ENCODE measurements at places on chromosomes 1 and 21.

GRCh38 chr1:56032096-56032676, 547.2 kb downstream of the PLPP3 start:
- no peak for DNase-seq

GRCh38 chr21:45893740-45894449, 87.7 kb upstream of the COL6A1 start:
- DNase-seq = no peak

GRCh38 chr1:118773656-118774055, 214.5 kb downstream of the TBX15 start:
- DNase-seq = no peak

DNA sequence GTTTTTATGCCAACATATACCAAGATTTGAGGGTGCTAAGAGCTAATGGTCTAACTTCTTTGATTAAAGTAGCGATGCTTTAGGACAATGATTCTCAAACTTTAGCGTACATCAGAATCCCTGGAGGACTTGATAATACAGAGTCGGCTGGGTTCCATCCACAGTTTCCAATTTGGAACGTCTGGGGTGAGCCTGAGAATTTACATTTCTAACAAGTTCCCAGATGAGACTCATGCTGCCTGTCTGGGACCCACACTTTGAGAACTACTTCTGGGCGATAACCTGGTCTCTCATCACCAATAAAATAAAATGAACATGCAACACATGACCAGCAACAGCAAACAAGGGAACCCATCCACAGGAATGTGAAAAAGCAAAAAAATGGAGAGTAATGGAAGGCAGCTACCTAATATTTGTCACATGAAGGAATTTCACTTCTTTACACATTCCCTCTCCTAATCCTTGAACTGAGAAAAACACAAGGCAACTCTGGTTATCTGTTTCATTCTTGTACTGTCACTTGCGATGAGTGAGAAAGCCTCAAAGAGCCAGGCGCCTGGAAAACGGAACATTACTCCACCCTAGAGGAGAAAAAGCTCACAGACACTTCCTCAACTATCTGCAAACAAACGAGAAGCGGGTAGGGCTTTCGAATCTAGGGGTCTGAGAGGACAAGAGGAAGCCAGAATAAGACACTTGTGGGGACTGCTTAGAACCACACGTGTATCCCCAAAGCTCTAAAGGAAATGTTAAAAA, 14.0 kb downstream of the HSF2BP start:
- DNase-seq = peak; percentile 64

DNA sequence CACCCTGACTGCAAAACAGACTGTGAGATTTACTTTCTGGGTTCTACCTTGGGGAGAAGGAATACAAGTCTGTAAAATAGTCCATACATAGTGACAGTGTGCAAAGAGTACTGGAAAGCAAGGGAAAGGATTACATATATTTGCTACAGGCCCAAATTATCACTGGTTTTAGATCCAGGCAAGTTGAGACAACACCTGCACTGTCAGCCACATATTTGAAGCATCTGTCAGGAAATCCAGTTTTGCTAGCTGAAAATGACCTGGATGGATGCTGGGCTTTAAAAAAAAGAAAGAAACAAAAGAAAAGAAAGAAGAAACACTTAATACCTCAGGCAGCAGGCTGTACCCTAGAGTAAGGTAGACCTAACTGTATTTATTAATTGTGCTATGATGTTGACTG, 23.9 kb upstream of the SPRR2G start:
- no peak for DNase-seq

GRCh38 chr1:212218911-212219310, 66.3 kb upstream of the PPP2R5A start:
- no peak for DNase-seq

GRCh38 chr21:39429445-39429844, 16.1 kb downstream of the LCA5L start:
- DNase-seq = no peak

GRCh38 chr1:218348628-218349071, 3.5 kb downstream of the TGFB2 start:
- DNase-seq = no peak

DNA sequence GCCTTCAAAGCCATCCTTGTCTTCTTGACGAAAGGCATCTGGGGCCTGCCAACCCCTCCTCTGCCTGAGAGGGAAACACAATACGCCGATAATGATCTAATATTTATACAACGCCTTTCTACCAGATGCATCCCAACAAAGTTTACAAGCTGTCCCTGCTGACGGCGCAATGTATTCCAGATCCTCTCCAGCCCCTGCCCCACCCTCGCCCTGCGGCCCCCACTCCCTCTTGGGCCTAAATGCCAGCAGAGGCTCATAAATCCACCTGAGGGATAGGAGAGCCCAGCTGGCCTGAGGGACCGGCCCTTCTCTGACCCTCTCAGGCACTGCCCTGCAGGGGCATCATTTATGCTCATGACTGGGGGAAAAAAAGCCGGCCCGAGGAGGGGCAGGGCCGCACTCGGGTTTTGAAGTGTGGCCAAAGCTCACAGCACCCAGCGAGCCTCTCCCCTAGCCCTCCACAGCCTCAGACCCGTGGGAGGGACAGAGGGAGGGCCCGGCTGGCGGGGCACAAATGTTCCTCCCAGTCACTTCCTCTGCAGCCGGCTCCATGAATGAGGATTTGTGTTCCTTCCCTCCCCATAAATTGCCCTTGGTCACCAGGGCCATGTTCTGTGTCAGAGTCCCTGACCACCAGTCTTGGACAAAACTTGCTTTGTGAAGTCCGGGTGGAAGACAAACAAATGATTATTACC, 140.3 kb downstream of the FOXD2 start:
- peak; percentile 100 for DNase-seq

- no peak for DNase-seq
Observed at GRCh38 chr1:66489151-66489550, 44.8 kb upstream of the SGIP1 start.

- DNase-seq = no peak
Observed at GRCh38 chr1:184152974-184153373, 101.4 kb downstream of the TSEN15 start.

DNA sequence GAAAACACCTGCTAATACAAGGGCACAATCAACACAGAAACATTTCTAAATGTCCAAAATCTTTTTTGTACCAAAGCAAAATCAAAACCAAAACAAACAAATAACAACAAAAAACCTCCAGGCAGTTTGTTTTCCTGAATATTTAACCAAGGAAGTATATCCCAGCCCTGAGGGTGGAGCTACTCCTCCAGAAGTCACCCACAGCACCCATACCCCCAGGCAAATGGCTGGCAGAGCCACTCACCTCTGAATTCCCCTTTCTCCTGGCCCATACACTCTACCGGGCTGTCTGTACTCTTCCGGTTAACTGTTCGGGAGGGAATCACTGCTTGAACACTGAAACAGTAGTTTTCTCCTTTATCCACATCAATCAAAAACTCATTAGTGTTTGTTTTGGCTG, 9.5 kb downstream of the F3 start:
- DNase-seq = no peak

DNA sequence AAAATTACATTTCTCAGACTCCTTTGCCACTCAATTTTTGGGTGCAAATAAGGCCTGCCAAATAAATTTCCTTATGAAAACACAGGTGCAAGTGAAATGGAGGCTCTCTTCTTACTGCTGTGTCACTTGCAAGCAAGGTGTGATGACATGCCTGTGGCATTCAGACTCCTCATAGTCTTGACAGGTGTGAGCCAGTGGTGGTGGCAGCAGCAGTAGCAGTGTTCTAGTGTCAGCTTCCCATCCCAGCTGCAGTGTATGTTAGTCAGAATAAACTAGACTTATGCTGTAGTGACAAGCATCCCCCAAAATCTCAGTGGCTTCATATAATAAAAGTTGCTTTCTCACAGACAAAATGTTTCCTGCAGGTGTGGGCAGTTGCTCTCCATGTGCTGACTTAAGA, 3.8 kb upstream of the EEIG2 start:
- no peak for DNase-seq

DNA sequence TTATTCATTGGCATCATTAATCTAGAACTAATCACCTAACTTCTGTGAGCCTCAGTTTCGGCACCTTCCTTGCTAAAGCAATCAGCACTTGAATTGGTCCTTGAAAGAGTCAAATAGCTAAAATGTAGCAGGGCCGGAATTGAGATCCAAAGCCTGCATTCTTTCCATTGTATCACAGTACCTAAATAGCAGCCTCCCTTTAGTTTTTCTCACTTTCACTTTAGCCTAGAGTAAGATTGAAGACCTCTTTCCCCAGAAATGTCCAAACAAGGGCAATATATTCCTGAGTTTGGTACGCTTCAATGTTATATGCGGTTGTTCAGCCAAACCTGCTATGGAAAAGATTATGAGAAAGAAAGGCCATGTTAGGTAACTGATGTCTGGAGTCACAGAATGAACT, 121.9 kb upstream of the BMP8A start:
- no peak for DNase-seq

DNA sequence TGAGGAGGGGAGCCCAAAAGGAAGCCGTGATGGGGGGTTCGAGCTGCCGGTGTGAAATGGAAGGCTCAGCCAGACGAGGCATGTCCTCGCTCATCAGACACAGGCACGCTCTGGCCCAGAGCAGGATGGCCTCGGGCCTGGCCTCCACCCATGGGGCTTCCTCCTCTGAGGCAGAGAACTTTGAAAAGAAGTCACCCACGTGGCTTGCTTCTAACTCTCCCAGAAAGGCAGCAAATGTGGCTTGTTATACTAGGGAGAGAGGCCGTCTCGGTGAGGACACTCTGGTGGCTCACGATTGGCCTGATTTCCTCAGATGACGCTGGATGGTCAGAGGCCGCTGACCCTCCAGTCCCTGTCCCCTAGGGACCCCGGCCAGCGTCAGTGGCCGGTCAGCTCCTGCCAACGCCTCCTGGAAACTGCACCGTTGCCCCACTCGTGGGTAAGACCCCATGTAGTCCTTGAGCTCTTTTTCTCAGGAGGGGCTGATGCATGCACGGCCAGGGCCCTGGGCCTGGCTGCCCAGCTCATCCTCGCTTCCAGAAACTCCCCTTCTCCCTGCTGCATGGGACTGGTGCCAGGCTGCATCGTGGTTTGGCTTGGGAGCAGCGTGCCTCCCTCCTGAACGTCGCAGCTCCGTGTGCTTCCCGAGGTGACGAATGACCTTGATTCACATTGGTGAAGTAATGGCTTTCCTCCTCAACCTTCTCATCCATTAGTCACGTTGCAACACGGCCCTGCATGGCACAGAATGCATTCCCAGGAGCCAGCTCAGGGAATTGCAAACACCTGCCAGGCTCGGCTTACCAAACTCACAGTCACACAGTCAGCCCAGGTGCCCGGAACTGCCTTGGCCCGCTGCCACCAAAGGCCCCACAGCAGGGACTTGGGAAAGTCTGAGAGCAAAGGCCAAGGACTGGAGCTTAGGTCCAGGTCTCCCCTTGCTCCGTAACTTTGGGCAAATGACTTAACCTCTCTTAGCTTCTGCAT, 58.8 kb downstream of the TOMM20 start:
- no peak for DNase-seq

DNA sequence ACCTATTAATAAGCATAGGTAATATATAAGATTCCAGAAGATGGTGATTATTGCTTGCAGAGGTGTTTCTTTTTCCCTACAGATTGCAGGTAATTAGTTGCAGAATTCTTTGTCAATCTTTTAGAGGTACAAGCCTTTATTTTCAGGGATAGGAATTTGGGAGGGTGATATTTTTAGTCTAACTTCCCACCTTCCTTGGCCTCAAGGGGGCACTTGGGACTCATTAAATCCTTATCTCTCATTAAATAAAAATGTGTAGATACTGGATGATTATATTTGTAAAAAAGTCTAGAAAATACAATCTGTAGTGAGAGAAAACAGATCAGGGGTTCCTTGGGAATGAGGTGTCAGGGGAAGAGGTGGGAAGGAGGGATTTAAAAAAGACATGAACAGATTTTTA, 179.2 kb downstream of the PATJ start:
- DNase-seq = peak; percentile 12

- peak; percentile 84 for DNase-seq
Observed at GRCh38 chr1:21149430-21149854, 27.3 kb downstream of the EIF4G3 start.

GRCh38 chr1:20343149-20343937, 52.7 kb downstream of the VWA5B1 start:
- no peak for DNase-seq

- DNase-seq = no peak
Observed at GRCh38 chr21:29892379-29892778, 47.4 kb downstream of the GRIK1 start.

DNA sequence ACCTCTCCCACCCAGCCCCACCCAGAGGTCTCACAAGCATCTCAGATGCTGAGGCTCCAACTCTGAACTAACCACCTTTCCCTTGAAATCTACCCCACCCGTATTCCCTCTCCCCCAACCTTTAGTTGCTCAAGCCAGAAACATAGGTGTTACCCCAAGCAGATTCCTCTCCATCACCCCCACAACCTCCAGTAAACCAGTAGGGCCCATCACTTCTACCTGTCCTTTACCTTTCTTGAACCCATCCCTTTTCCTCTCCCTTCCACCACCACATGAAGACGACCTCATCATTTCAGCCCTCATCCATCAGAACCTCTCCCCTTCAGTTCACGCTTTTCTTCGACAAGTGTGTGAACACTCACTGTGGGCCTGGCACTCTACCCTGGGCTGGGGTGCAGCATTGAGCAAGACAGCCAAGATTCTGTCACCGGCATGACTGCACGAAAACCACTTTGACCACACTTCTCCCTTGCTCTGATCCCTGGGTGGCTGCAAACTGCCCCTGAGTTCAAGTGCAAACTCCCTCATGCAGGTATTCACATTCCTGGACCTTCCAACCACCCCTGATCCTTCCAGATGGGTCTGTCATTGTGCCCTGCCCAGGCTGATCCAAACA, 65.5 kb upstream of the LAPTM5 start:
- no peak for DNase-seq
